ENCODE measurements at places on chromosomes 3 and 15.

- no peak for DNase-seq
Measured at GRCh38 chr3:150104564-150104963, 133.9 kb upstream of the PFN2 start.

- no peak for DNase-seq
Measured at GRCh38 chr15:90113166-90113565, 10.9 kb upstream of the IDH2 start.

DNA sequence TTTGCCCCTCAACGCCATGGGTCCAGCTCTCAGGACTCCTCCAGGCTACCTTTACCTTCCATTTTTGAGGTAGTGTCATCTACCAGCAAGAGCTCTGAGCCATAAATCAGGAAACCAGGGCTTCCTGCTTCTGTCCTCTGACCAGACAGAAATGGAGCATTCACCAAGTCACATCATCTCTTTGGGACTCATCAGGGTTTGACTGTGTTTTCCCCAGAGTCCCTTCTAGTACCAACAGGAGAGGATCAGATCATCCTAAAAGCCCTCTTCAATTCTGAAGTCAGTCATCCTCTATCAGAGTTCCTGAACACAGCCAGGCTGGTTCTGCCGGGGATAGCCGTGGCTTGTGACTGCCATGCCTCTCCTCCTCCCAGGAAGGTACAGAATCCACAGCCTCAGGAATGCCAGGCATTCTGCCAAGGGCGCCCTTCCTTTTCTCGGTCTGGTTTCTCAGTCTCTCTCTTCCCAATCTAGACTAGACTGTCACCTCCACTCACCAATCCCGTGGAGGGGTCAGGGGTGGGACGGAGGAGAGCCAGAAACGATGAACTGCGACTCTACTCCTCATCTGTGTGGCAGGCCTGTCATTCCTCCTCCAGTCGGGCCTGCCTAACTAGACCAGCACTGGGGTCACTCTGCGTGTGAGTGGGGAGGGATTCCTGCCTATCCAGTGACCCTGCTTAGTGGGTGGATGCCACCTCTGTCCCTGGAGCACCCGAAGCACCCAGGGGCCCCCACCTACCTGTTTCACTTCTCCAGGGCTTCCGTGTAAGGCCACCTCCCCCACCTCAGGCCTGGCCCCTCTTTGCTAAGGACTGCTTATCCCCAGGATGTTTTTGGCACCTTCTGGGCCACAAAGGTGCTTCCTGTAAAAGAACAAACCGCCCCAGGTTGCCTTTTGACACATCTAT, 30.9 kb downstream of the CCNL1 start:
- no peak for DNase-seq

DNA sequence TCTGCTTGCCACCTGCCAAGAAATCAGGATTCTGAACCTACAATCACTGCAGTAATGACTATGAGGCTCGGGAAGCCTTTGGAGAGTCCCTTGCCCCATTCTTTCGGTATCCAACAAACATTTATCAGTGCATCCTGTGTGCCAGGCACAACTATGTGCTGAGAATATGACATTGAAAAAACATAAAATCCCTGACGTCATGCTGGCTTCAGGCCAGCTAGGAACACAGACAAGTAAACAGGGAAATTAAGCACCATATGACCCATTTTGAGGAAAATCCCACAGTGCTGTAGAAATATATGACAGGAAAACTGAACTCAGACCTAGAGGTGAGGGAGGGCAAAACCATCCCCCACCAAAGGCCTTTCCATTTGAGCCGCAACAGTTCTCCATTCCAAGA, 34.1 kb upstream of the DET1 start:
- DNase-seq, result no peak

- DNase-seq, result no peak
Measured at GRCh38 chr3:118495206-118495605, 539.4 kb downstream of the IGSF11 start.
